Hepatocyte (in vitro differentiated cells): ENCODE measurements at places on chromosomes 16 and 17. TPM values are rescaled to one million over a fixed set of nuclear protein-coding genes. Genes with fewer than 3 reads are reported as not detected.

DNA sequence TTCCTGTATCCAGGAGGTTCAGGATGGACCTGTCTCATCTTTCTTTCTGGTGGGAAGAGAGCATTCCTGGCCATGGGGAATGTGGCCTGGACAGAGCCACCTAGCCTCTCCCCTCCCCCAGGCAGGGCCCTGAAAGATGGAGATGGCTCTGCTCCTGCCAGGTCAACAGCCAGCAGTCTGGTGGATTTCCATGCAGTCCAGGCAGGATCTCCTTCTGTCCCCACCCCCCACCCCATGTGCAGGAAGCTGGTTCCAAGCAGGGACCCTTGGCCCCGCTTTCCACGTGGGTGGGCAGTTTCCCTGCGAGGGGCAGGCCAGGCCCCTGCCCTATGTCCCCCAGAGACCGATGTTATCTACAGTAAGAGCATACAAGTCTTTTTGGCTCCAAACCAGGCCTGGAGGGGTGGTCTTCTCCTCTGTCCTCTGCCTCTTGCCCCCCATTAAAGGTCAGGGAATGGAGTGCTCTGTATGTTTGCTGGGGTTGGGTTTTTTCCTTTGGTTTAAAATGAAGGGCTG, 240.5 kb downstream of the SEC14L1 start:
- H3K27ac ChIP-seq, result peak overlapping the region; percentile 83
- peak; percentile 6 for DNase-seq
- peaks cover 81% of the 10 kb centered on the region for H3K4me1 ChIP-seq

The METTL2A gene
- total RNA-seq, result 13.1 and 18.1 TPM in 2 replicates

DNA sequence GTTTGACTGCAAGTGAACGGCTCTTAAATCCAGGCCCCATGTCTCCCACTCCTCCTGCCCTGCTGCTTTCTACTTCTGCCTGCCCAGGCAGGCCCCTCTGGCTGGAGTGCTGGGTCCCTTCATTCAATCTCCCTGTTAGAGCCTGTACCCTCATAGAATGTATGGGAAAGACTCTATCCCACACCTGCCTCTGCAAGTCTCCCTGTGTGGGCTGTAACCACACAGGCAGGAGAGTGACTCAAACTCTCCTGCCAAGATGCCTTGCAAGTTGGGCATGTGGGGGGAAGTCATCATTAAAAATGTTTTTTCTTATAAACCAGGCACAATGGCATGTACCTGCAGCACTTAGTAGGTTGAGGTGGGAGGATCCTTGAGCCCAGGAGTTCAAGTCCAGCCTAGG, 77.5 kb downstream of the PLXDC1 start:
- DNase-seq, result no peak
- H3K27me3 ChIP-seq, result no peaks in the 10 kb centered on the region
- no peaks in the 10 kb centered on the region for H3K4me1 ChIP-seq

DNA sequence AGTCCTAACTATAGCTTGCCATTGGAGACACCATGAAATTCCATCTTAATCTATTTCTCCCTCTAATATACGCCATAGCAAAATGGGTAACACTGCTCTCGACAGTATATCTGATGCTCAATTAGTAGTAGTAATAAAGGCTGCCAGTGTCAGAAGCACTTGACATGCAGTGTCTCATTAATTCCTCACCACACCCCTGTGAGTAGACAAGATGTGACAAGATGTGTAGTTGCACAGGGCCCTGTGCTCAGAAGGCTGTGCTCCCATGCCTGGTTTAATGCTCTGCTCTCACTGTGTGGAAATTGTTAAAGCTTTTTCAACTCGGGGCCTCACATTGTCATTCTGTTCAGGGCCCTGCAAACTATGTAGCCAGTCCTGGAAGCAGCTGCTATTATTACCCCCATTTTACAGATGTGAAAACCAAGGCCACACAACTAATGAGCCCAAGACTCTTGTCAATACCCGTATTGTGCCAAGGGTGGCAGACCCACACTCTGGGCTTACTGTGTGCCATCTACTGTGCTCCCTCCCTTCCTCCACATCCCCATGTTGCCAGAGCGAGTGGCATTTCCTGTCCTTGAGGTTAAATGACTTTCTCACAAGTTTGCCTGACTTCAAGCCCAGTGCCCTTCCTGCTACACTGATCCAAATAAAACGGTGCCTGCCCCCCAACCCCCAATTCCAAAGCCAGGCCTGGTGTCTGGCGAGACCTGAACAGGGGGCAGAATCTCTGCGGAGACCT, 287.3 kb upstream of the CCL2 start:
- H3K4me1 ChIP-seq, result no peaks in the 10 kb centered on the region
- H3K4me3 ChIP-seq, result no peak overlapping the region
- DNase-seq, result no peak
- H3K36me3 ChIP-seq, result no peaks in the 10 kb centered on the region

The C17orf100 gene
- total RNA-seq, result 4.5 and 6.1 TPM in 2 replicates

- peaks cover 19% of the 10 kb centered on the region for H3K4me1 ChIP-seq
- H3K4me3 ChIP-seq, result peak overlapping the region; percentile 51
- H3K27me3 ChIP-seq, result no peaks in the 10 kb centered on the region
- peak overlapping the region; percentile 96 for H3K27ac ChIP-seq
Measured at GRCh38 chr17:39461926-39462569, 762 bp downstream of the CDK12 start.

The GPRC5B gene
- total RNA-seq, result 34.1 and 36.2 TPM in 2 replicates

The CCDC200 gene
- total RNA-seq, result not detected in 2 replicates

The TAC4 gene
- not detected in 2 replicates for total RNA-seq

The DPEP3 gene
- not detected in 2 replicates for total RNA-seq

The MT1F gene
- total RNA-seq, result 3.1 and 7.1 TPM in 2 replicates

GRCh38 chr17:78617511-78618061, 40.4 kb upstream of the DNAH17 start:
- H3K4me3 ChIP-seq, result no peak overlapping the region
- no peaks in the 10 kb centered on the region for H3K4me1 ChIP-seq
- H3K36me3 ChIP-seq, result no peaks in the 10 kb centered on the region
- H3K27ac ChIP-seq, result no peak overlapping the region

- no peak overlapping the region for H3K4me3 ChIP-seq
- no peaks in the 10 kb centered on the region for H3K36me3 ChIP-seq
- H3K4me1 ChIP-seq, result no peaks in the 10 kb centered on the region
- no peaks in the 10 kb centered on the region for H3K27me3 ChIP-seq
- no peak for DNase-seq
- no peak overlapping the region for H3K27ac ChIP-seq
Measured at GRCh38 chr17:2694381-2695242, 17.0 kb downstream of the CLUH start.

DNA sequence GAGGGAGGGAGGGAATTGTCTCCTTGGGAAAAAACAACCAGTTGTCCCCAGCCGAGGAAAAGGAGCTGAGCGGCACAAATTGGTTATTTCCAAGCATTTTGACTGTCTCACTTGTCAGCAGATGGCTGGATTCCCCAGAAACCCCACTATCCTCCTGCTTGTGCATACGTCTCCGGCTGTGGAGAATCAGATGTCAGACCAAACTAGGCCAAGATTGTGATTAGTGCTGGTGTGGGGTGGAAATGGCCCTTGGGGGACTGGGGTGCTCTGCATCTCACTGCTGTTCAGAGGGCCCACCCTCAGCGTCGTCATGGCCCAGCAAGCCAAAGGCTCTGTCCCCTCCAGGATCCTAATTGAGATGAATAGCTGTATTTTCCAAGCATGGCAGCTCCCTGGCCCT, 131.7 kb upstream of the HSBP1 start:
- no peak overlapping the region for H3K27ac ChIP-seq
- no peaks in the 10 kb centered on the region for H3K27me3 ChIP-seq
- H3K4me3 ChIP-seq, result no peak overlapping the region
- DNase-seq, result no peak
- H3K36me3 ChIP-seq, result no peaks in the 10 kb centered on the region

GRCh38 chr17:66829883-66830282, 5.0 kb upstream of the CACNG5 start:
- H3K4me3 ChIP-seq, result no peak overlapping the region
- H3K27me3 ChIP-seq, result peaks cover 26% of the 10 kb centered on the region
- DNase-seq, result no peak
- H3K36me3 ChIP-seq, result no peaks in the 10 kb centered on the region
- H3K27ac ChIP-seq, result no peak overlapping the region
- H3K4me1 ChIP-seq, result no peaks in the 10 kb centered on the region
